Prostate gland (tissue), 2 donors: ENCODE measurements at places on chromosomes 5 and 9. TPM values are rescaled to one million over a fixed set of nuclear protein-coding genes. Genes with fewer than 3 reads are reported as not detected.

PCDHA3 gene
- 1.0 TPM for total RNA-seq

TAF11L11 gene
- not detected for total RNA-seq

OR1J2 gene
- not detected for total RNA-seq

CNTNAP3B gene
- 22.0 TPM for total RNA-seq

ITK gene
- total RNA-seq = 2.2 TPM

IL9 gene
- not detected for total RNA-seq

CER1 gene
- not detected for total RNA-seq

HINT1 gene
- total RNA-seq = 328 TPM

GRCh38 chr9:127755061-127756060 is 20.3 kb upstream of the TOR2A start:
- H3K4me3 ChIP-seq = no peak overlapping the region
- H3K27ac ChIP-seq = no peak overlapping the region
- H3K27me3 ChIP-seq = peaks cover 7% of the 10 kb centered on the region
- no peaks in the 10 kb centered on the region for H3K36me3 ChIP-seq

DNA sequence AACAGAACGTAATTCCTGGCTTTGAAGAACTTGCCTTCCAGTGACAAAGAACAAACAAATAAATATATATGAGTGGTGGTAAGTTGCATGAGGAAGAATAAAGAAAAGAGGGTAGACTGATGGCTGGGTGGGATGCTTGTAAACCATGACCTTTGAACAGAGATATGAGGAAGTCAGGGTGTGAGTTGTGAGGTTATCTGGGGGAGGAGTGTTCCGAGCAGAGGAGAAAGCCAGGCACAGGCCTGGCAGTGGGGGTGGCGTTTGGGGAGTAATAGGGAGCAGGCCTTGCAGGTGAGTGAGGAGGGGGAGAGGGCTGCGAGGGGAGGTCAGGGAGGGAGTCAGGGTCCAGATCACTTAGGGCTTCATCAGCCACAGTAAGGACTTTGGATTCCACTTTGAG is 213.4 kb downstream of the PTTG1 start:
- H3K27ac ChIP-seq = no peak overlapping the region
- H3K36me3 ChIP-seq = no peaks in the 10 kb centered on the region
- H3K4me3 ChIP-seq = no peak overlapping the region

DNA sequence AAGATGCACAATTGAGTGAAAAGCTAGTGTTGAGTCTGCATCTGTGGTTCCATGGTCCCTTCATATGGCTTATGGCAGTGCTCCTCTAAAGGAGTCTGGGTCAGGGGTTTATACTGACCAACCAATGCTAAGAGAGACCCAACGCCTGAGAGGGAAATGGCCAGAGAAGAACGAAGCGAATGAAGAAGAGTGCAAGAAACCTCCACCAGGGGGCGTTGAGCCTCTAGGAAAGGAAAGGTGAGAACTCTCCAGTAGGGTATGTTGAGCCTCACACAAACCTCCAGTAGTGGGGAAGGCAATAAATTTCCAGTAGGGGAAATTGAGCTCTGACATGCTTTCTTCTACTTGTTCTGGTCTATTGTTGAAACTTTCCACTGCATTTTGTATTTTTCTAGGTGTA is 470.6 kb downstream of the PRDM9 start:
- H3K27me3 ChIP-seq = no peaks in the 10 kb centered on the region
- no peak overlapping the region for H3K27ac ChIP-seq
- H3K4me3 ChIP-seq = no peak overlapping the region

DNA sequence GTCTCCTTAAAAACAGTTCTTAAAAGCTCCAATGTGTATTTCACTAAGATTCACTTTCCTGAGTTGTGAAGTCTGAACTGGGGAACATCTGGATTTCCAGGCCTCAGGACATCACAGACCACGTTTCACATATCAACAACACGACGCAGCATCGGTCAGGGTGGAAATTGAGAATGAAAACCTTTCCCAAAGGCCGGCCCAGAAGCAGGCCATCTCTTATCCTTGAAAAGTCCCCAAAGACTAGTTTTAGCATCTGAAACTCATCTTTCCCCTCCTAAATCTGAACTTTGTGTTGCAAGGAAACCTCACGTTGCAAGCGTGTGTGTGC is 96.4 kb upstream of the COL5A1 start:
- DNase-seq = no peak
- no peaks in the 10 kb centered on the region for H3K4me1 ChIP-seq
- H3K36me3 ChIP-seq = no peaks in the 10 kb centered on the region
- no peak overlapping the region for H3K4me3 ChIP-seq
- no peak overlapping the region for H3K27ac ChIP-seq
- H3K27me3 ChIP-seq = no peaks in the 10 kb centered on the region

GRCh38 chr9:129094387-129095169 is 13.7 kb downstream of the DOLPP1 start:
- no peaks in the 10 kb centered on the region for H3K27me3 ChIP-seq
- H3K36me3 ChIP-seq = no peaks in the 10 kb centered on the region
- no peak for DNase-seq
- H3K4me1 ChIP-seq = no peaks in the 10 kb centered on the region
- no peak overlapping the region for H3K27ac ChIP-seq

DNA sequence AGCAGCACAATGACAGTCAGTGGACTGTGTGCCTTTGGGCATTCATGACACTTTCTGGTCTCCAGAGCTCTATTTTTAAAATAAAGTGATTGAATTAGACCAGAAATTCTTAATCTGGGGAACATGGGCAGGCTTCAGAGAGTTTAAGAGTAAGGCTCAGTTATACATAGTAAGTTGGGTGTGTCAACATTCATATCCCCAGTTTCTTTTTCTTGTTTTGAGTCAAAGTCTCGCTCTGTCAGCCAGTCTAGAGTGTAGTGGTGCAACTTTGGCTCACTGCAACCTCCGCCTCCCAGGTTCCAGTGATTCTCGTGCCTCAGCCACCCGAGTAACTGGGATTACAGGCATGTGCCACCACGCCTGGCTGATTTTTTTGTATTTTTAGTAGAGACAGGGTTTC is 13.7 kb upstream of the KIF4B start:
- H3K36me3 ChIP-seq = no peaks in the 10 kb centered on the region
- H3K27me3 ChIP-seq = no peaks in the 10 kb centered on the region
- no peak for DNase-seq
- H3K4me1 ChIP-seq = no peaks in the 10 kb centered on the region

DNA sequence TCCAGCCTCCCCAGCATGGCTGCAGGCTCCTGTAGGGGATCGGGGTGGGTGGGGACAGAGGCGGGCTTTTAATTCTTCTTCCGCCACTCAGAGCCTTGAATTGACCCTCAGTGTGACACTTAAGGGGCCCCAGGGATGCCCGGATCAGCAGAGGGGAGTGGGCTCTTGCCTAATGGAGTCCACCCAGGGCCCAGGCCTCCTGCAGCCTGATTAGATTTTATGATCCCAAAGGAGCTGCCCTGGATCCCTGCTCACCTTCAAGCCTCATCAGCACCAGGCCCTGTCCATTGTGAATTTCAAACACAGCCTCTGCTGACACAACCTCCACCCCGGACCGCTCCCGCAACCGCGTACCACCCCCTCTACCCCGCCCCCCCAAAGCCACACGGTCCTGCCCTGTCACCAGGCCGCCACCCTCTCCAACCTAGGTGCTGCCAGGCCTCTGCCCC is 214.1 kb upstream of the IER5L start:
- no peaks in the 10 kb centered on the region for H3K27me3 ChIP-seq
- no peaks in the 10 kb centered on the region for H3K36me3 ChIP-seq
- DNase-seq = no peak
- no peak overlapping the region for H3K27ac ChIP-seq
- H3K4me3 ChIP-seq = no peak overlapping the region

DNA sequence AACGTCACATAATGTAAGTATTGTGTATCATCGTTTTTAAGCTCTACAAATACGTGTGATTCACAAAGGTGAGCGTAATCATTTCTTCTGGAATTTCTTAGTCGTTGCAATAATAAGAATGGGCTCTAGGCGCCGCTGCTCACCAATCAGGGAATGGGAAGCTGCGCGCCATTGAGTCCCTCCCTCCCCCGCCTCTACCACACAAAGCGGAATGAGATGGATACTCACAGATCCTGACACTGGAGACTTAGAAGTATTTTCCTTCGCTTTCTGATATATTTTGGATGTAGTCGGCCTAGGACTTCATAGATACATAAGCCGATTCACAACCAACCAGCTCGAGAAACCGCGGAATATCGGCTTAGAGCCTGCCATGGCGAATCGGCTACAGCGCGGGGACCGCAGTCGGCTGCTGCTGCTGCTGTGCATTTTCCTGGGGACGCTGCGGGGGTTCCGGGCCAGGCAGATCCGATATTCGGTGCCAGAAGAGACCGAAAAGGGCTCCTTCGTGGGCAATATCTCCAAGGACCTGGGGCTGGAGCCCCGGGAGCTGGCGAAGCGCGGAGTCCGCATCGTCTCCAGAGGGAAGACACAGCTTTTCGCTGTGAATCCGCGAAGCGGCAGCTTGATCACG is at the start of gene PCDHGA11:
PCDHGA11 (plus strand) TSS at position 197 of the 634 bp plus-strand sequence; CDS start at position 374, 177 bp downstream.
- no peak within 1 kb of the TSS for H3K4me3 ChIP-seq
- no peaks in the 10 kb centered on the region for H3K4me1 ChIP-seq
- DNase-seq = no peak
- no peaks in the 10 kb centered on the region for H3K27me3 ChIP-seq
- no peak within 1 kb of the TSS for H3K27ac ChIP-seq
- no peaks in the 10 kb centered on the region for H3K36me3 ChIP-seq
